ENCODE measurements at places on chromosomes 11 and 22. TPM values are rescaled to one million over a fixed set of nuclear protein-coding genes. Genes with fewer than 3 reads are reported as not detected.

The KRTAP5-1 gene
- not detected for total RNA-seq

The OR51S1 gene
- total RNA-seq: not detected

The HBG1 gene
- total RNA-seq: not detected

The FOSL1 gene
- total RNA-seq: 24.5 TPM

The ZBTB16 gene
- total RNA-seq: 91.6 TPM

The MAP6 gene
- total RNA-seq: under 0.01 TPM

The BARX2 gene
- not detected for total RNA-seq

The GRAP2 gene
- total RNA-seq: 1.1 TPM

The CREB3L1 gene
- total RNA-seq: under 0.01 TPM

The CHADL gene
- 1.9 TPM for total RNA-seq

The CYP2D6 gene
- 0.27 TPM for total RNA-seq

The APOBEC3B gene
- total RNA-seq: 1.6 TPM

The PYGM gene
- 4.6 TPM for total RNA-seq

The GAS2L1 gene
- 9.7 TPM for total RNA-seq

The TEX12 gene
- total RNA-seq: not detected

The UEVLD gene
- total RNA-seq: 3.5 TPM

The C11orf91 gene
- total RNA-seq: not detected

The ARAP1 gene
- total RNA-seq: 148 TPM

The NLRP6 gene
- total RNA-seq: 0.54 TPM

The VPREB3 gene
- 2.2 TPM for total RNA-seq

The CENPM gene
- total RNA-seq: 19.9 TPM

The NCAPD3 gene
- total RNA-seq: 24.0 TPM

The TYR gene
- total RNA-seq: not detected

The IGLL5 gene
- 0.54 TPM for total RNA-seq

The OR6A2 gene
- 2.4 TPM for total RNA-seq

The EXPH5 gene
- 1.6 TPM for total RNA-seq

The GGTLC2 gene
- total RNA-seq: not detected

The DDI1 gene
- total RNA-seq: not detected

The ACTN3 gene
- total RNA-seq: not detected

The FXYD6 gene
- 1.3 TPM for total RNA-seq

The OR51I1 gene
- total RNA-seq: 1.3 TPM

The SEPTIN3 gene
- under 0.01 TPM for total RNA-seq

The USP2 gene
- total RNA-seq: 0.54 TPM

The F2 gene
- under 0.01 TPM for total RNA-seq

The MPZL3 gene
- total RNA-seq: 2.2 TPM

Data from hematopoietic multipotent progenitor cell (in vitro differentiated cells).